ENCODE measurements at places on chromosomes 7 and 10.

GRCh38 chr7:114821030-114821900, 100.6 kb upstream of the MDFIC start:
- no peak for DNase-seq

GRCh38 chr7:47669901-47670384, 88.0 kb upstream of the TNS3 start:
- no peak for DNase-seq

DNA sequence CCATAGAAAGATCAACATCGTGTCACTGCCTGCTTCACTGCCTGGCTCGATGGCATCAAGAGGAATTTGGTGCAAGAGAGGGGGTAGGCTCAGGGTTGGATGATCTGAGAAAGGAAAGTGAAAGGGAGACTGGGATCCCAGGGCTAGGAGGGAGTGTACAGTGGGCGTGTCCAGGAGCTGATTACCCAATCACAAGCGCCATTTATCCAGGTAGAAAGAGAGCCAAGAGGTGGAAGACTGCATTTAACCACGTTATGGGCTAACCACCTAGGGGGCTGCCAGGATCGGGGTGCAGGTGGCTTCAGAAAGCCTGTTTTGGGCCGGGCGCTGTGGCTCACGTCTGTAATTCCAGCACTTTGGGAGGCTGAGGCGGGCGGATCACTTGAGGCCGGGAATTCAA, 10.3 kb downstream of the PODXL start:
- DNase-seq, result no peak

DNA sequence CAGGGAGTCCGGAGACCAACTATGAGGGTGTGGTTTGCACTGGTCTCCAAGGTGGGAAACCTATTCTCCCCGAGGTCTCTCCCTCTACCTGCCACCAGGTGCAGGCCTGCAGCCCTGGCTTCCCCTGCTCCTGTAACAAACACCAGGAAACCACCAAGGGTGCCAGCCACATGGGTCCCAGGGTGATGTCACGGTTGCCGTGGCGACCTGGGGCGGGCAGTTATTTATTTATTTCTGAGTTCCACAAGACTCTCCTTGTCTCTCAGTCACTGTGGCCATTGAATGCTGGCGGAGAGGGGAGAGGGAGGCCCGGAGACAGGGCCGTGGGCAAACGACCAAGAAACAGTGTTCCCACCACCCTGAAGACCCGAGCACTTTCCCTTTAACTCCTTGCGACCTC, 27.0 kb downstream of the MMD2 start:
- DNase-seq, result no peak

DNA sequence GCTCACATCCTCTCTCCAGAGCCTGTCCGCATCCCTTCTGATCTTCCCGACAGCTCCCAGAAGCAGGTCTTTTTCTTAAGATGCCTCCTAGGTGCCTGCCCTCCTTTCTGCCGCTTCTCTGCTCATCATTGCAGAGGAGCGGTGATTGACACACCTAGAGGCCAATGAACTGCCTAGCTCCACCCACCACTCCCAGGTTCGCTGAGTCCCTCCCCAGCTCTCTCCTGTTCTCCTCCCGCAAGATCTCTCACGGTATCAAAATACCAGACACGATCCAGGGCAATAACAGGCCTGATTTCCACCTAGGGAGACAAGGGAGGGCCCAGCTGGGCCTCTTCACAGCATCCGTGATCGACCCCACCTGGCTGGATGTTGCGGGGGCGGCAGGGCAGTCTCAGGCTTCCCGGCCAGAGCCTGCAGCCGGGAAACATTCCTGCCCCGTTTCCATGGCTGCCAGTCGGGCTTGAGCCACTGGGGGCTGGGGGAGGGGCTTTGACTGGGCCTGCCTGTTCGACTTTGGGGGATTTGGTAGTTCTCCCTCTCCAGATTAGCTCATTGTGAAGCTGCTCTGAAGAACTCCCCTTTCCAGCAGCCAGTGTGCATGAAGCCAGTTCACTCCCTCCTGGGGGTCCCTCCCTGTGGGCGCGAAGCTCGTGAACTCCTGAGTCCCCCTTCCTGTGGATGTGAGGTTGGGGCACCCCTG, 373.5 kb downstream of the RPS24 start:
- peak; percentile 93 for DNase-seq
